Stimulated activated CD4-positive, alpha-beta T cell treated with anti-CD3 and anti-CD28 coated beads, Interleukin-1b, Interleukin-23, amount 100 ng/mL, for 1 hour (primary cell): ENCODE measurements at places on chromosomes 2 and 18.

GRCh38 chr2:2012505-2012904 lies 268.2 kb upstream of the PXDN start:
- no peak for DNase-seq

GRCh38 chr2:148546270-148546669 lies 98.3 kb upstream of the EPC2 start:
- no peak for DNase-seq

DNA sequence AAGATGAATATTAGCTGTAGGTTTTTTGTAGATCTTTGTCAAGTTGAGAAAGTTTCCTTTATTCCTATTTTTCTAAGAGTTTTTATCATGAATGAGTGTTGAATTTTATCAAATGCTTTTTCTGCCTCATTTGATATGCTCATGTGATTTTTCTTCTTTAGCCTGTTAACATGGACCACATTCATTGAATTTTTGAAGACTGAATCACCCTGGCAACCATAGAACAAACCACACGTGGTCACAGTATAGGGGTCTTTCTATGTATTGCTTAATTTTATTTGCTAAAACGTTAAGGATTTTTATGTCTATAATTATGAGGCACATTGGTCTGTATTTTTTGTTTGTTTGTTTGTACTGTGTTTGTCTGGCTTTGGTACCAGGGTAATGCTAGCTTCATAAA lies 201.7 kb upstream of the CWC22 start:
- no peak for DNase-seq

- DNase-seq: no peak
These were observed 77.5 kb upstream of the MYL1 start for GRCh38 chr2:210392469-210392881.

DNA sequence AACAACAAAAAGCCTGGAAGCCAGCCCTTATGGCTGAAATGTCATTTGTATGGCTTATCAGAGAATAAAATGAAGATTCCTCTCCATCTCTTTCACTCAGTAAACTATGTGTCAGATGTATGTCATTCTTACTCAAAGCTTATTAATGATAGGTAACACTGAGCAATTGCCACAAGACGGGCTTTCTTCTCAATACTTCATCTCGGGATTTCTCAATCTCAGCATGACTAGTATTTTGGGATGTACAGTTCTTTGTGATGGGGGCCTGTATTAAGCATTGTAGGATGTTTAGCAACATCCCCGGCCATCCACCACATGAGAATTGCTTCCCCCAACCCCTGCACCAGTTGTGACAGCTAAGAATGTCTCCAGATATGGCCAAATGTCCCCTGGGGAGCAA lies 80.2 kb downstream of the MREG start:
- no peak for DNase-seq

- no peak for DNase-seq
These were observed 204.1 kb downstream of the CELF4 start for GRCh38 chr18:37361335-37362157.

- no peak for DNase-seq
These were observed 41.1 kb upstream of the NAB1 start for GRCh38 chr2:190607657-190608357.

DNA sequence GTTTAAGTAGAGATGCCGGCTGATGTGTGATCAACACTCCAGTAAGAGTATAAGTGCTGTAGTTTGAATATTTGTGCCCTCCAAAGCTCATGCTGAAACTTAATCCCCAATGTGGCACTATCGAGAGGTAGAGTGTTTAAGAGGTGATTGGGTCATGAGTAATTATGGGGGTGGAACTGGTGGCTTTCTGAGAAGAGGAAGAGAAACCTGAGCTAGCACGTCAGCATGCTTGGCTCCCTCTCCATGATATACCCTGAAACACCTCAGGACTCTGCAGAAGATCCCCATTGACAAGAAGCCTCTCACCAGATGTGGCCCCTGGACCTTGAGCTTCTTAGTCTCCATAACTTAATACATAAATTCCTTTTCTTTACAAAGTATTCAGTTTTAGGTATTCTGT lies 584.8 kb downstream of the TSN start:
- no peak for DNase-seq

DNA sequence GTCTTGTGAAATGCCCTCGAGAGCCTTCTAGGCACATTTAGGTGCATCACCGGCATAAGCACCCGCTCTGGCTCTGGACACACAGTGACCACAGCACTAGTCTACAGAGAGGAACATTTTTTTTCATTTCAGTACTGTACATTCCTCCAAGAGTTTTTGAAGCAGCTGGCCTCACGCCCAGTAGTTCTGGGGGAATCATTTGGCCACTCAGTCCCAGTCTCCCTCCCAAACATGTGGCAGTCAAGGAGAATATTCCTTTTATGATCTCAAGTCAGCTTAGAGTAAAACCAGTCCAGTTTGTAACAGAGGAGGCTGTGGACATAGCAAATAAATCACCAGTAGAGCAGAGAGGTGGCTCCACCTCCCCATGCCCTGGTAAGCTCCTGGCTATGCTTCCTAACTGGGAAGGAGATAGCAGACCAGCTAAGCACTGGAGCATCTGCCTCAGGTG lies 48.1 kb downstream of the KCNE4 start:
- DNase-seq: no peak

DNA sequence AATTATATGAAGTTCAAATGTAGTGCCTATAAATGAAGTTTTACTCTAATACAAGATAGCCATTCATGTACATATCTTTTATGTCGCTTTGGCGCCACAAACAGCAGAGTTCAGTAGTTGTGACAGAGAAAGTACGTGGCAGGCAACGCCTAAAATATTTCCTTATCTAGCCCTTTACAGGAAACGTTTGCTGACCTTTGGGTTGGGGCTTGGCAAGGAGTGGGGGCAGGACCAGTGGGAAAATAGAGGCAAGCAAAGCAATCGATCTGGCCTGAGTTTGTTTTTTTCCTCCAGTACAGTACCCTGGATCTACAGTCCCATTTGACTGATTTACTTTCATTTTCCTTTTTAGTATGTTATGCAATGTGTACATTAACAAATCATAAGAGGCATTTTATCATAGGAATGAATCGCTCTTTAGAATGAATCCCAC lies 13.1 kb downstream of the CCDC68 start:
- DNase-seq: no peak

DNA sequence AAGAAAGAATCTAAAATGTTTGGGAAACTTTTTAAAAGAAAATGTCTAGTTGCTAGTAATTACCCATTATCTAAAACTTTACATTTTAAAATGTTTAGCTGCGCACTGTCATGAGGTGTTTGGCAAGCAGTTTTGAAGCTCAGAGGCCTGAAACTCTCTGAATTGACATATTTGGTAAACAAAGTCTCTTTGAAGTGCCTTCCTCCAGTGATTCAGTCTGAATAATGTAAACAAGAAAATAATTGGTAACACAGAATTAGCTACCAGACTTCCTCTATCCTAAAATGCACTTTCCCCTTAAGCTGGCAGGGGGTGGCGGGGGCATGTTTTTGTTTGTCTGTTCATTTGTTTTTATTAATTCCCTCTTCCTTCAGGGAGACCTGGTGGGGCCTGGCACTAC lies 61.4 kb downstream of the WDR75 start:
- no peak for DNase-seq

DNA sequence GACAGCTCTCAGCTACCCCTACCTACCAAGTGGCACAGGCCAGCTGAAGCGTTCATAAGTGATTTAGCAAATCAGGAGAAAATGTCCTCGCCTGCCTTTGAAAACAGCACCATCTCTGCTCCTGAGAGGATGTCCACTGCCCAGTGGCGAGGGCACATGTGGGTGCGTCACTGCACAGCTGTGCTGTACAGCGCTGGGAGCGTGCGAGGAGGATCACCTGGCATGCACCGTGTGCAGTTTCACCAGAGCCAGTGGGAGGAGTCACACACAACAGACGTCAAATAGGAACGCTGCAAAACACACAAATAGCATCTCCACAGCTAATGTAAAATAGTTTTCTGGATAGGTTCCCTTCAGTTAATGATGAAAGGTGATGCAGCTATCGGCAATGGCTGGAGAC lies 154.1 kb downstream of the HDAC4 start:
- no peak for DNase-seq

DNA sequence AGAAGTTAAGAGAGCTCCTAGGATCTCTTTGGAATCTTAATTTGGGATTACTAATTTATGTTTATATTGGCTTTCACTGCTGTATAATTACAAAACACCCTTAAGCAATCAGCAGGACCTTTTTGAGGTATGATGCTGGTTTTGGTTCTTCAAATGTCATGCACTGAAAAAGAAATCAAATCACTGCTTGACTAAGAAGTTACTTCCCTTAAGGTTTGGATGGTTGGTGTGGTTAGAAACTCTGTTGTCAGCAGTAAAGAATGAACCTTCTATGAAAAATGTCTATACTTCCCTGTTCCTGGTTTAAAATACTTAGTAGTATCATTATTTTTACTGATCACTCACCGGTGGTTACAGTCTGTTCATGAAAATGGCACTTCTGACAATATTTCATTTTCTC lies 5.5 kb downstream of the COLEC12 start:
- DNase-seq: no peak

- no peak for DNase-seq
These were observed 96.4 kb downstream of the TGOLN2 start for GRCh38 chr2:85231468-85231805.

DNA sequence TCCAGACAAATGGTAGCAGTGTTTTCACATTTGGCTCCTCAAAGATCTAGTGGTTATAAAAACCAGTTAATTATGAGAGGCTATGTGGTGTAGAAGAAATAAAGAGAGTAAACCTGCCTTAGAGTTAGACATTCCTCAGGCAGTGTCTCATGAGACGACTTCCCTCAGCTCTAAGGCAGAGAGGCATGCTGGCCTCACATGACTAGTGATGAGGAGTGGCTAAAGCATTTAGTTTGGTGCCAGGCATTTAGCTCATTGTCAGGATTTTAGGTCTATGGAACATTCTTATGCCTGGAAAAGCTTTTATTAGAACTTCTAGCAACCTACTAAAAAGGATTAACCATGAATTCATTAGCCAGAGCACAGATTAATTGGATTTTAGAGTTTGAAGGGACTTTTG lies 90.3 kb downstream of the RPRM start:
- DNase-seq: no peak

- DNase-seq: no peak
These were observed 71.4 kb downstream of the KCMF1 start for GRCh38 chr2:85042330-85042729.

- DNase-seq: no peak
These were observed 33.6 kb downstream of the FAM228A start for GRCh38 chr2:24208490-24208889.

DNA sequence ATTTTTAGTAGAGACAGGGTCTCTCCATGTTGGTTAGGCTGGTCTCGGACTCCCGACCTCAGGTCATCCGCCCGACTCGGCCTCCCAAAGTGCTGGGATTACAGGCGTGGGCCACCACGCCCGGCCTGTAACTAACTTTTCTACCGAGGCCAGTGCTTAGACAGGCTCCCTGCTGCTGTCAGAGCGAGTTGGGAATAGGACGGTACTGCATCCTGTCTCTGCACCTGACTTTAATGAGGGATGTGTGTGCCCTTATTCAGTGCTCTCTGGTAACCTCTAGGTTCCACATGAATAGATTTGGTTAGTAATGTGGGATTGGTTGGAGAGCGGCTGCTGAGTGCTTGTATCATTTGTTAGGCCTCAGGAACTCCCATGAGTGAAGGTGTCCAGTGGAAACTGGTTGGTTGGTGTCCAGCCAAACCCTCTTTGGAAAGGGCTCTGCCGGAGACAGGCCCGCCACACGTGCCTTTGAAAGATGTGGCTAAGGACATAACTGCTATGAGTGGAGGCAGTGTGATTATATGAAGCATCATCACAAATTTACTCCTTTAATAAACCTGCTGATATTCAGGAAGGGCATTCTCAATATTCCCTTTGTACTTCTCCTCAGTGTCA lies 36.6 kb downstream of the MYOM1 start:
- no peak for DNase-seq

- no peak for DNase-seq
These were observed 40.3 kb downstream of the MYCN start for GRCh38 chr2:15980605-15981098.

GRCh38 chr2:217573571-217573970 lies 429.2 kb downstream of the TNS1 start:
- DNase-seq: no peak
